Epithelial cell of esophagus (primary cell): ENCODE measurements at places on chromosomes 16 and 17.

DNA sequence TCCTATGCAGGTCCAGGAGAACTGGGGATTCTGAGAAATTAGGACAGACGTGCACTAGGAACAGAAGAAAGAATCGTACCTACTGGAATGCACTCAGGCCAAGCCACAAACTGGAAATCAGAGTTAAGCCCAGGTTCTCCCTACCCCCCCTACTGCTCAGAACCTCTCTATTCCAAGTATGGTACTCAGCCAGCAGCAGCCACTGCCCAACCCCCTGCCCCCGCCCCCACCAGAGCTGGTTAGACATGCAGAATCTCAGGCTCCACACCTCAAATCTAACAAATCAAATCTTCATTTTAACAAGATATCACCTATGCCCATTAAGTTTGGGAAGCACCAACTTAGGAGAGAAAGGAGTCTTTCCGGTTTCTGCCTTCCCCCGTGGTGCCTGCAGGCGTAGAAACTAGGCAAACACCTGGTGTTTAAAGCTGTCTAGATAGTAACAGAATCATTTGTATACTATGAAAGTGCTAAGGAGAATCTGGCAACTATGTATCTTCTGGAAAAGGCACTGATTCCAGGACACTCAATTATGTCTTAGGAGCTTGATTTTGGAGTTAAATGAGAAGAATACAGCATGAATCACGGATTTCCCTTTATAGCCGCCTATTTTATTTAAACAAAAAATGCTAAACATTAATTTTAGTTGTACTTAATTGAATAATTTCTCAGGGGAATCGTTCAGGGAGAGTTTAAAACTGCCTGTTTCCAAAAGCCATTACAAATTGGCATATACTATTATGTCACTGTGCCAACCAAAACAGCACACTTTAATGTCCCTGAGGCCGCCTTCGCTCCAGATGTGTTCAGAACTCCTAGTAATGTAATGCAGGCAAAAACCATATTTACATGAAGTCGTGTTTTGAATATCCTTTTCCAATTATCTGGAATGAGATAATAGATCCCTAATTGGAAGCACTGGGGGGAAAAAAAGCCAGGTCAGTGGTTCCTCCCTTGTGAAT is 166.5 kb downstream of the STX8 start:
- DNase-seq, result peak; percentile 75

DNA sequence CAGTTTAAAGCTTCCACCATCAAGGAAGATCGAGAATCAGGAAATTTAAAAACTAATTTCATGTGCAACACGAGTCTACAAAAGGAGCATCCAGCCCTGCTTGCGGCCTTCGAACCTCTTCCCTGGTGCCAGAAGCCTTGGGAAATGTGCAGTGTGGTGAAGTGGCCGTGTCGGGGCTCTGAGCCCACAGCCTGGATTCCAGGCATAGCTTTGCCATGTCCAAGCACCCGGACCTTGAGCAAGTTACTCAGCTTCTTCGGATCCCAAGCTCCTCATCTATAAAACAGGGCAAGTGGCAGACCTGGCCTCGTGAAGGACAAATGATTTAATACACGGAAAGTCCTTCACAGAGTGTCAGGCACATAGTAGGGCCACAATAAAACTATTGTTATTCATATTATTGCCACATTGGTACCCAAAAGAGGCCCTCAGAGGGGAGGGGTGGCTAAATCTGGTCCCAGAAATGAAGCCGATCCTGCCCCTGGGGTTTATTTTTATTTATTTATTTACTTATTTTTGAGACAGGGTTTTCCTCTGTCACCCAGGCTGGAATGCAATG is 34.8 kb downstream of the COTL1 start:
- DNase-seq, result no peak

DNA sequence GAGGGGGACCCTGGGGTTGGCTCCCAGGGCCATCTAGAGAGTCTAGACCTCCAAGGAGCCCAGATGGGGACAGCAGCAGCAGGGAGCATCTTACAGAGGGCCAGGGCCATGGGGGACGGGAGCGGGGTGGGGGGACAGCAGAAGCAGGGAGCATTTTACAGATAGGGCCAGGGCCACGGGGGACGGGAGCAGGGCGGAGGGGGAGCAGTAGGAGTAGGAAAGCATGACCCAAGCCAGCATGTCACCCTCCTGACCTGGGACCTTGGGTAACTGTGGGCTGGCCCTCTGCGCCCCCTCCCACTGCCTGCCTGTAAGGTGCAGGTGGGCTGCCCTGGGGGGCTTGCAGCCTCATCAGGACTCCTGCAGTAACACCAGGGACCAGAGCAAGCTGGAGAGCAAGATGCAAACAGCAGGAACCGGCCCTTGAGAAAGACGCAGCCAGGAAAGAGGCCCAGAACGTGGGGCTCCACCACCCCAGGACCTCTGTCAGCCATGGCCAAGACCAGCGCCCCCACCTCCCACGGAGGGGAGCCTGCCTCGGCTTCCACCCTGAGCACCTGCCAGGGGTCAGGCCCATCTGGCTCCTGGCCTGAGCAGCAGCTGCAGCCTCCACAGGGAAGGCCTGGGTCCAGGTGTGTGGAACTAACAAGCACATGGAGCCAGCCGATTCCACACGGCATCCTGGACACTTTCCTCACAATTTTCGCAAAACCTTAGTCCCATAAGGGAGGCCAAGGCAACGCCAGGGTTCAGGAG is 2.4 kb downstream of the ZNF598 start:
- no peak for DNase-seq

- DNase-seq, result no peak
Observed at GRCh38 chr17:56792267-56792666, 41.5 kb downstream of the C17orf67 start.

- DNase-seq, result no peak
Observed at GRCh38 chr16:64973171-64973570, 148.7 kb downstream of the CDH11 start.

- DNase-seq, result no peak
Observed at GRCh38 chr17:28597606-28598383, 1.0 kb downstream of the SPAG5 start.

- DNase-seq, result no peak
Observed at GRCh38 chr16:24879684-24880083, 33.9 kb downstream of the SLC5A11 start.

DNA sequence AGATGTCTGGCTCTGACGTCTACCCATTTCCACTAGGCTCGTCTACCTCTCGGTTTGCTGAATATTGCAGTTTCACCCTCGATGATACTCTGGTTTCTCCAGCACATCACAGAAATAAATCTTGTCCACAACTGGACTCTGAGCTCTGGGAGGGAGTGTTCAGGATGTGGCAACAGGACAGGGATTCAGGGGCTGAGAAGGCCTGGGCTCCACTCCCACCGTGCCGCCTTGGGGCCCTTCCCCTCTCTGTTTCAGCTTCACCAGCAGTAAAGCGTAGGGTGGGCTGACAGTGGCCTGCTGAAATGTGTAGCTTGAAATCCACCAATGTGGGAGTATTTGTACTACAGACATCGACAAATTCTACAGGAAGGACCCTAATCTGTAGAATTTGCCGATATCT is 20.0 kb downstream of the TEKT1 start:
- DNase-seq, result no peak

DNA sequence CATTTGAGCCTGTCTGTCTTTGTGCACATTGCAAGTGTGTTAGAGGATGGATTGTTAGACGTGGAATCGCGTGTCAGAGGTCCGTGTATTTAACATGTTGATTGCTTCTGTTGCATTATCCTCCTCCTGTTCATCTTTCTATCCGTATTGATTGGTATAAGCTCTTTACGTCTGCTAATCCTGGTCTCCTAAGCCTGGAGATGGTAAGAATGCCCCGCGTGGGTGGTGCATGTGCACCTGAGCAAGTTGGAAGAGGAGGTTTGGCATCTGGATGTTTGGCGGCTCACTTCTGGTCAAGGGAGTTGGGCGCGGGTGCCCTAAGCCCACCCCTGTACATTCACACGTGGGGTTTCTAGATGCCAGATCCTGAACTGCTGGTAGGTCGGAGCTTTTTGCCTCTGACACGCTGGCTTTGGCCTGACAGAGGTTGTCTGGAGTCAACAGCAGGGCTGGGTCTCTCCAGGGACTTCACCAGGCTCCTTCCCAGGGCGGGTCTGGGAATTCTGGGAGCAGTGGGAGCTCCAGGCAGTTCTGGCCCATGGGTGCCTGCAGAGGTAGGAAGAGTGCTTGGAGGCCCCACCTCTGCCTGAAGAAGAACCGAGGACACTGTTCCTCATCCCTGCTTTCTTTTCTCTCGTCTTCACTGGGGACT is 107.3 kb downstream of the OR1D5 start:
- DNase-seq, result no peak

DNA sequence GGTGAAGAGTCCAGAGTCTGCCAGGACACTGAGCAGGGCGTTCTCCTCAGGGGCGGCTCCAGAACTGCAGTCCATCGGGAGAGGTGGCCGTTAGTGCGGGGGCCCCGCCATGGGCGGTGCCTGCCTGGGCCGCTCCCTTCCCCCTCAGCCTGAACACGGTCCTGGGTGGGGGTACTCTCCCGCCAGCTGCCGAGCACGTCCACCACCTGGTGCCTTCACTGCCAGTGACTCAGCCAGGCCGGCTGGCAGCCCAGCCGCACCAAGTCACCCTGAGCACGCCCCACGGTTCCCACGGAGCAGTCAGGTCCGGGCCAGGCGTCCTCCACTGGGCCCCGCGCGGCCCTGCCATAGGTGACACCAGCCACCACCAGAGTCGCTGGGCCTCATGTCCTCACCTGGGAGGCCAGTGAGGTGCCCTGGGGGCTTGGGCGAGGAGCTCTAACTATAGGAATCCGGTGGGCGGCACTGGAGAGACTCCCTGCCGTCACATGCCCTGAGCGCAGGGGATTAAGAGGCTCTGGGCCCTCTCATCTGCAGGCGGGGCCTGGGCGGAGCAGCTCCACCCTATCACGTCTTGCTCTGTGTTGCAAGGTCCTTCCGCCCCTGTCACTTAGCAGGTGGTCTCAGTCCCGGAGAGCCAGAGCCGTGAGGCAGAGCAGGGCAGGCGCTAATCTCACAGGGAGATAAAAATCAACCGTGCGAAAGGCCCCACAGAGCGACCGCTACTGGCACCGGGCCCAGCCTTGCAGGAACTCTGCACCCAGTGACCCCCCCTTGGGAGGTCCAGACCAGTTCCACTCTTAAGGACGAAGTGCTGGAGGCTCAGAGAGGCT is 14.3 kb downstream of the PIEZO1 start:
- peak; percentile 87 for DNase-seq

- no peak for DNase-seq
Observed at GRCh38 chr17:78496311-78496710, 80.9 kb downstream of the DNAH17 start.

- no peak for DNase-seq
Observed at GRCh38 chr17:60094754-60095153, 16.0 kb upstream of the HEATR6 start.

GRCh38 chr17:40329839-40330794 is 21.1 kb downstream of the RARA start:
- no peak for DNase-seq

GRCh38 chr17:36136439-36136838 is 32.8 kb downstream of the CCL4 start:
- DNase-seq, result no peak

- peak; percentile 44 for DNase-seq
Observed at GRCh38 chr17:76147211-76148014, 6.4 kb upstream of the FOXJ1 start.

- DNase-seq, result no peak
Observed at GRCh38 chr17:29018788-29019474, 13.1 kb upstream of the SEZ6 start.

DNA sequence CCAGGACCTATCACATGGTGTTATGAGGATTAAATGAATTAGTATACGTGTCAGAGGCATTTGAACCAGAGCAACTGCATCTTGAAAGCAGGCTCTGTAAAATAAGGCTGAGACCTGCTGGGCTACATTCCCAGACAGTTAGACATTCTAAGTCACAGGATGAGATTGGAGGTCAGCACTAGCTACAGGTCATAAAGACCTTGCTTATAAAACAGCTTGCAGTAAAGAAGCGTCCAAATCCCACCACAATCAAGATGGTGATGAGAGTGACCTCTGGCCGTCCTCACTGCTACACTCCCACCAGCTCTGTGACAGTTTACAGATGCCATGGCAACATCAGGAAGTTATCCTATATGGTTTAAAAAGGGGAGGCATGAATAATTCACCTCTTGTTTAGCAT is 71.8 kb downstream of the IRF8 start:
- peak; percentile 2 for DNase-seq

- DNase-seq, result peak; percentile 34
Observed at GRCh38 chr16:50037662-50038220, 12.7 kb downstream of the CNEP1R1 start.

DNA sequence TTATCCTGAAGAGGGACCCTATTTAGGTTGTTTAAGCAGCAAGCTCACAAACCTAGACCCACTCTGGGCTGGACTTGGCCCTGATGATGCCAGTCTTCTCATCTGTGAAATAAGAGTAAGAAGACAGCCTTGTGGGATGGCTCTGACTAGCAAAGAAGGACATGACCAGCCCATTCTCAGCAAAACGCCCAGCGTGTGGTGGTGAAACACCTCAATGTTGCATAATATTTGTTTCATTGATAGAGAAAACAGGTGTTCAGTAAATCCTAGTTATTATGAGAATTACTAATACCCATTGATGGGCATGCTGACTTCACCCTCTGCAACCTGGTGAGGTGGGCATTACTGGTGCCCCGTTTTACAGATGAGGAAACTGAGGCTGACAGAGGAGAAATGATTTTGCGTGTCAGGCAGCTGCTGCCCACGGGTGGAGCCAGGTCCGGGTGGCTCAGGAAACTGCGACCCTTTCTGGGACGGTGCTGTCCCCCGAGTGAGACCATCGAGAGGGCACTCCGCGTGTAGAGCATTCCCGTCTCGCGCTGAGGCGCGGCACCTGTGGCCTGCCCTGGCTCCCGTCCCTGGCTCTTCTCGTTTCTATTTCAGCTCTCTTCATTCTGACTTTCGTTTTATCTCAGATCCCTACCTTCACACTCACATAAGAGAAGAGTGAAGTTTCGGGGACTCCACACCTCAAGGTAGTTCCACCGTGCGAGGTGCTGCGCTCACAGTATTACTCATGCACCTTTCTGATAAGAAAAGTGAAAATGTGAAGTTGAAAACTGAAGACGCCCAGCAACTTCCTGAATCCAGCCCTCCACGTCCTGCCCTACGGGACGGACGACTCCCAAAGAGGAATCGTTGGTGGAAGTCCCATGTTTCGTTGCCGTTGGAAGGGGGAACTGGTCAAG is 48.5 kb downstream of the IRF8 start:
- DNase-seq, result no peak

DNA sequence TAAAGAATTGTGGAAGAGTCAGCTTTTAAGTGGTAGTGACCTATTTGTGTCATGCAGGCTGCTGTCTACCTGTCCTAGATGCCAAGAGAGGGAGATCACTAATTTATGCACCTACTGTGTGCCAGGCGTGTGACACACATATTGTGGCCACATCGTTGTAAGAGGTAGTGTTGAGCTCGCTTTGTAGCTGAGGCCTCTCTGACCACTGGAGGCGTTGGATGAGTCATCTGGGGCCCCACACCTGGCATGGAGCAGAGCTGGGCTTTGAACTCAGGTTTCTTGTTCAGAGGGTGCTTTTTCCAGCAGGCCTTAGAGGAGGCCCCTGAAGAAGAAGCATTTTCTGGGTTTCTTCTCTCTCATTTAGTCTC is 52.3 kb upstream of the LGALS9 start:
- DNase-seq, result peak; percentile 39

- peak; percentile 62 for DNase-seq
Observed at GRCh38 chr16:30651124-30652004, 604 bp downstream of the PRR14 start.

GRCh38 chr17:82786427-82786826 is 34.6 kb downstream of the TBCD start:
- peak; percentile 47 for DNase-seq
